ENCODE measurements at places on chromosomes 3 and 15. TPM values are rescaled to one million over a fixed set of nuclear protein-coding genes. Genes with fewer than 3 reads are reported as not detected.

Gene CNTN3
- not detected for total RNA-seq

Gene ARID3B
- 42.6 TPM for total RNA-seq

Gene MYRIP
- not detected for total RNA-seq

Gene COL6A5
- not detected for total RNA-seq

Gene NR2E3
- not detected for total RNA-seq

Gene POLQ
- total RNA-seq, result 0.23 TPM

Gene SLC12A1
- total RNA-seq, result not detected

Gene SENP7
- 48.3 TPM for total RNA-seq

Gene PAK2
- 80.0 TPM for total RNA-seq

Gene PPP1R14D
- not detected for total RNA-seq

Gene UROC1
- not detected for total RNA-seq

Gene PTX3
- total RNA-seq, result 0.50 TPM

Gene TMEM212
- not detected for total RNA-seq

Gene LSMEM2
- not detected for total RNA-seq

Gene FOXB1
- 0.22 TPM for total RNA-seq

Gene IQCH
- total RNA-seq, result 0.70 TPM

Gene ADGRG7
- not detected for total RNA-seq

Gene DNAH12
- 0.23 TPM for total RNA-seq

Gene MGLL
- 3.3 TPM for total RNA-seq

Gene CADPS
- not detected for total RNA-seq
